ENCODE measurements at places on chromosomes 2 and 18.

DNA sequence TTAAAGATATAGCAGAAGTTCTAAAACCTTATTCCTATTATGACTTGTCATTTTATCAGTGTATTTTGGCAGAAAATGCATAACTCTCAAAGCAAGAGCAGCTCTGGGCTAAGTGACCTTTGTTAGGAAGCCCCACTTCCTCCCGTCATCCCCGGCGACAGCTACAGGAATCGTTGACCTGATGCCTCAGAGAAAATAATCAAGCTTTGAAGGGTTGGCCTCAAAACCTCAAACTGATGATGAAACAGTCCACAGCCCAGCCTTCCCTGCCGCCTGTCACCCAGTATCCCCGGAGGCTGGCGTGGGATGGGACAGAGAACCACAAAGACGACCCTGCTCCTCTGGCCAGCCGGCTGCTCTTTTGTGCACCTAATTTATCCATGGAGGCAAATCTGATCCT lies 65.3 kb downstream of the KCNF1 start:
- no peak overlapping the region for H3K4me3 ChIP-seq
- peaks cover 6% of the 10 kb centered on the region for H3K4me1 ChIP-seq
- no peak for DNase-seq
- no peaks in the 10 kb centered on the region for H3K36me3 ChIP-seq
- peaks cover 46% of the 10 kb centered on the region for H3K27me3 ChIP-seq
- no peak overlapping the region for H3K27ac ChIP-seq

DNA sequence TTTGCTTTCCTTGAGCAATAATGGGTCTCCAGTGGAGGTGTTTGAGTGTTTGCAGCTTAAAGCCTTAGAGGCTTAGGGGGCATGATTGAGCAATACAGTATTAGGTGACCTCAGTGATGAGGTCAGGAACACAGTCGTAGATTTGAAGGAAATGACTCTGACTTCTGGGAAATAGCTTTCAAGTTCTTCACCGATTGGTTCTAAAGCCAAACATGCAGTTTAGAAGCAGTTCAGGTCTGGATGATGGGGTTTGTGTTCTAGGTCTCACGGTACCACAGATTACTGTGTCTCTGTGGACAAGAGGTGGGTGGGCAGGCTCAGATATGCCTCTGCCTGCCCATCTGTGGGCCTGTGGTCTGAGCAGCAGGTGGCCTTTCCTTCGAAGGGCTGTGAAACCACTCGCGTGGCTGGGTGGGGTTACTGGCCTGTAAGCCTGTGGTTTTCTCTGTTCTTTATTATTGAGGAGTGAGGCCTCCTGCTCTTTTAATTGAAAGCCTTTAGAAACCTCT lies 7.8 kb downstream of the MTHFD2 start:
- H3K27ac ChIP-seq: peak overlapping the region; percentile 95
- peak; percentile 12 for DNase-seq
- H3K36me3 ChIP-seq: peaks cover 2% of the 10 kb centered on the region
- H3K4me1 ChIP-seq: peaks cover 24% of the 10 kb centered on the region
- H3K4me3 ChIP-seq: peak overlapping the region; percentile 84

DNA sequence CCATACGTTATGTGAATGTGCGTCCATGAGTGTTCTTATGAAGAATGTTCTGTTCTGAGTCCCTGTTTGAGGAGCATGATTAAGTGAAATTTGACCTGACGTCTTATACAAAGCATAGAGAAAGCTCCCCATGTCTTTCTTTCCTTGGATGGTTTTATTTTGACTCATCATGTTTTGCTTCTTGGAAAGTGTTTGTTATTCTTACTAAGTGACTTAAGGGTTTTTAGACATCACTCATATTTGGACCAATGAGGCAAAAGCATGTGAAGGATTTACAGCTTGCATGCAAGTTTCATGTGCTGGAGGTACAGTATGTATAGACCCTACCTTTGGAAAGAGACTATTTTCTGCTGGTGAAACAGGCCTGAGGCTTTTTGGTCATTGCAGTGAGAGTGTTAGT lies 33.5 kb upstream of the ZEB2 start:
- DNase-seq: no peak
- H3K4me1 ChIP-seq: no peaks in the 10 kb centered on the region
- no peak overlapping the region for H3K27ac ChIP-seq
- H3K36me3 ChIP-seq: no peaks in the 10 kb centered on the region
- no peak overlapping the region for H3K4me3 ChIP-seq

GRCh38 chr2:12597610-12598009 lies 119.1 kb upstream of the TRIB2 start:
- no peak overlapping the region for H3K27ac ChIP-seq
- no peak overlapping the region for H3K4me3 ChIP-seq
- H3K4me1 ChIP-seq: peaks cover 4% of the 10 kb centered on the region

DNA sequence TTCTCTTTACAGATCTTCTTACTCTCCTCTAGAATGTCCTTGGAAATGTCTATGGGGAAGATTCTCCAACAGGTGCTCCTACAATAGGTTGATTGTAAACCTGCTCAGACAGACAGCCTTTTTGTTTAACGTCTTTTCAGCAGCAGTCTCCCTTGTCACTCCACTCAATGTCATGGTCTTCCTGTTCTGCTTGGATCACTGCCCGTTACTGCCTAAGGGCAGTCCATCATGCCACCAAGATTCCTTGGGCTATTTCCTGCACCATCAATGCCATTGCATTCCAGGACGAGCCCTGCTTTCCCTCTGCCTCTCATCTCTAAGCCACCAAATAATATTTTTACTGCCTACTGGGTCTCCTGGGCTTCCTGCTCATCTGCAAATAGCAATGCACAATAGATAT lies 97.4 kb upstream of the GALNT5 start:
- no peak overlapping the region for H3K4me3 ChIP-seq
- H3K36me3 ChIP-seq: no peaks in the 10 kb centered on the region
- no peaks in the 10 kb centered on the region for H3K4me1 ChIP-seq
- peaks cover 5% of the 10 kb centered on the region for H3K27me3 ChIP-seq
- no peak overlapping the region for H3K27ac ChIP-seq
- DNase-seq: no peak

GRCh38 chr2:214839464-214839863 lies 30.0 kb upstream of the BARD1 start:
- no peaks in the 10 kb centered on the region for H3K4me1 ChIP-seq
- no peak overlapping the region for H3K4me3 ChIP-seq
- H3K27me3 ChIP-seq: no peaks in the 10 kb centered on the region
- no peaks in the 10 kb centered on the region for H3K36me3 ChIP-seq
- H3K27ac ChIP-seq: no peak overlapping the region

GRCh38 chr2:25257032-25257552 lies 84.6 kb downstream of the DNMT3A start:
- H3K27ac ChIP-seq: peak overlapping the region; percentile 74
- peaks cover 15% of the 10 kb centered on the region for H3K4me1 ChIP-seq
- H3K27me3 ChIP-seq: no peaks in the 10 kb centered on the region
- no peak for DNase-seq
- H3K36me3 ChIP-seq: peaks cover 11% of the 10 kb centered on the region

GRCh38 chr18:54269893-54270844 lies 852 bp downstream of the POLI start:
- peak overlapping the region; percentile 96 for H3K27ac ChIP-seq
- no peaks in the 10 kb centered on the region for H3K36me3 ChIP-seq
- peak overlapping the region; percentile 94 for H3K4me3 ChIP-seq
- H3K4me1 ChIP-seq: peaks cover 16% of the 10 kb centered on the region
- H3K27me3 ChIP-seq: no peaks in the 10 kb centered on the region

DNA sequence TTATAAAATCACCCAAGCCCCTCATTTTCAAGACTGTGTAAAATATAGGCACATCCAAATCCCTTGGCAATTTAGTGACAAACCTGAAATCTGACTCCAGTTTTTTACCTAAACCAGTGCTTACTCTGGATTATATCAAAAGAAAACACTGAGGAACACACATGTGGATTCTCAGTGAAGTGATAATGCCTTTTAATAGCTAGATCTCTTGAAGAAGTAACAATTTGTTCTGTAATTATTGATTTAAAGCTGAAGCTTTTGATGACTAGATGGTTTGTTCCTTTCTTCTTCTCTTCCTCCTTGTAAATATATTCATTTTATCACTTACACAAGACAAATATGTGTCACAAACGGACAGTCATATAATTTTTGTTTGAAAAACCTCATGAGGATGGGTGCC lies 894.6 kb downstream of the DCC start:
- H3K27ac ChIP-seq: no peak overlapping the region
- no peaks in the 10 kb centered on the region for H3K36me3 ChIP-seq
- no peaks in the 10 kb centered on the region for H3K27me3 ChIP-seq
- no peak overlapping the region for H3K4me3 ChIP-seq
- no peaks in the 10 kb centered on the region for H3K4me1 ChIP-seq
- no peak for DNase-seq

GRCh38 chr2:105849431-105850179 lies 104.9 kb downstream of the NCK2 start:
- H3K36me3 ChIP-seq: peaks cover under 1% of the 10 kb centered on the region
- peak overlapping the region; percentile 81 for H3K27ac ChIP-seq
- H3K27me3 ChIP-seq: no peaks in the 10 kb centered on the region

DNA sequence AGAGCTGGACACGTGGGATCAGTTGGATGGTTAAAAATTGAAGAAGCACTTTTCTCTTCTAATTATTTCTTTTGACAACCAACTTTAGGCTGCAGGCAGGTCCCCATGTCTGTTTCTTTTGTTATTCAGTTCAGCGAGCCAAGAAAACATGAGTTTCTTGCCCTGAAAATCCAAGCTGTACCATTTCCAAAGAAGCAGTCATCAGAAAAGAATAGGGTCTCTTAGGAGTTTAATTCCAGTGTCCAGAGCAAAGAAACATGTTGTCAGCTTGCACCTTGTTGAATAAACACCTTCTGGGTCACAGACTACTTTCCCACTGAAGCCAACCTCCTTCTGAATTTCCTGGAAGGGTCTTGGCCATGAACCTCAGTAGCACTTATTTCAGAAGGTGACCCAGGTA lies 170.5 kb upstream of the COPS8 start:
- H3K4me1 ChIP-seq: no peaks in the 10 kb centered on the region
- H3K27ac ChIP-seq: no peak overlapping the region
- H3K27me3 ChIP-seq: peaks cover 57% of the 10 kb centered on the region
- H3K4me3 ChIP-seq: no peak overlapping the region

DNA sequence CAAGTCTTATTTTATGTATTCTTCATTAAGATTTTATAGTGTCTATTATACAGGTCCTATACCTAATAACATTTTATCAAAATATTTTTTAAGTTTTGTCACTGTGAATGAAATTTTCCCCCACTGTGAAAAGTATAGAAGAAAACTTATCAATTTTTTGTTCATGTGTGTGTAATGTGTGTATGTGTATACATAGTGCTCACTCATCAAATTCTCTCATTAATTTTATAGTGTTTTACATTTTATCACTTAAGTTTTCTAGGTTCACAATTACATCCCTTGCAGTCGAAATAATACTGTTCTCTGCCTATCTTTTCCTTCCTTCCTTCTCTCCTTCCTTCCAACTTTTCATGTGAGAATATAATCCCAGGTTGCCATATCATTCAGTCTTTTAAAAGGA lies 93.2 kb upstream of the FBXO11 start:
- H3K27me3 ChIP-seq: no peaks in the 10 kb centered on the region
- peaks cover 2% of the 10 kb centered on the region for H3K36me3 ChIP-seq
- no peak overlapping the region for H3K4me3 ChIP-seq
- H3K4me1 ChIP-seq: peaks cover 4% of the 10 kb centered on the region
- no peak for DNase-seq

DNA sequence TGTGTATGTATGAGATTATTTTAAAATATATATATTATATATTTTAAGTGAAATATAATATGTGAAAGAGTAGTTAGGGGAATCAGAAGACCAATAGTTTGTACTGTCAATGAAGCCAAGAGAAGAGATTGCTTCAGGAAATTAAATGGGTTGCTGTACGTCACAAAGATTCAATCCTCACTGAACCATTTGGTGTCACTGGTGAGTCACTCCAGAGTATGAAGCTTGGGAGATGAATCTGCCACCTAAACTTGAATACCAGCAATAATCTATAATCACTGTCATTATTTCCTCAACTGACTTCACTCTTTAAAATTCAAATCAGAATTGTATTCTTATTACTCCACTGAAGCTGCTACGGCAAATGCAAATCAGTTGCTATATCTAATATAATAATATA lies 41.9 kb upstream of the SCN9A start:
- no peaks in the 10 kb centered on the region for H3K27me3 ChIP-seq
- H3K27ac ChIP-seq: no peak overlapping the region
- no peaks in the 10 kb centered on the region for H3K36me3 ChIP-seq

GRCh38 chr2:54382601-54383000 lies 73.5 kb upstream of the SPTBN1 start:
- H3K4me1 ChIP-seq: no peaks in the 10 kb centered on the region
- H3K4me3 ChIP-seq: no peak overlapping the region
- peaks cover 9% of the 10 kb centered on the region for H3K27me3 ChIP-seq
- no peak for DNase-seq
- H3K36me3 ChIP-seq: peaks cover 3% of the 10 kb centered on the region

DNA sequence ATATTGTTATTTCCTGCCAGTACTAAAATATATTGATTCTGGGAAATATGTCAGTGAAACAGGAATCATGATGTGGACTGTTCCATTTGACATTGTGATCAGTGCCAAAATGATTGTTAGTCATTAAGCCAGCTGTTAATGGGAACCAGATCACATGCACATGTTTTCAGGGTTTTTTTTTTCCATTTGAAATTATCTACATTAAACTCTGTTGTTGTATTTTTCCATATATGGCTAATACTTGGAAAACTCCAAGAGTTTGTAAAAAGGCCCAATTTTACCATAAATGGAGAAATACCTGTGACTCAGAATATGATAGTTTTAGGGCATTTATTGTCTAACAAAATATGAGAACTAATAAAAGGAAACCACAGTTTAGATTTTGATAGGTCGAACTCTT lies 13.4 kb downstream of the ITGAV start:
- H3K27ac ChIP-seq: peak overlapping the region; percentile 34
- peaks cover 10% of the 10 kb centered on the region for H3K4me1 ChIP-seq

- DNase-seq: no peak
- no peaks in the 10 kb centered on the region for H3K36me3 ChIP-seq
- no peak overlapping the region for H3K27ac ChIP-seq
- H3K4me3 ChIP-seq: no peak overlapping the region
- H3K4me1 ChIP-seq: no peaks in the 10 kb centered on the region
- H3K27me3 ChIP-seq: peaks cover 19% of the 10 kb centered on the region
Observed at GRCh38 chr2:18124116-18124835, 245.8 kb downstream of the KCNS3 start.

DNA sequence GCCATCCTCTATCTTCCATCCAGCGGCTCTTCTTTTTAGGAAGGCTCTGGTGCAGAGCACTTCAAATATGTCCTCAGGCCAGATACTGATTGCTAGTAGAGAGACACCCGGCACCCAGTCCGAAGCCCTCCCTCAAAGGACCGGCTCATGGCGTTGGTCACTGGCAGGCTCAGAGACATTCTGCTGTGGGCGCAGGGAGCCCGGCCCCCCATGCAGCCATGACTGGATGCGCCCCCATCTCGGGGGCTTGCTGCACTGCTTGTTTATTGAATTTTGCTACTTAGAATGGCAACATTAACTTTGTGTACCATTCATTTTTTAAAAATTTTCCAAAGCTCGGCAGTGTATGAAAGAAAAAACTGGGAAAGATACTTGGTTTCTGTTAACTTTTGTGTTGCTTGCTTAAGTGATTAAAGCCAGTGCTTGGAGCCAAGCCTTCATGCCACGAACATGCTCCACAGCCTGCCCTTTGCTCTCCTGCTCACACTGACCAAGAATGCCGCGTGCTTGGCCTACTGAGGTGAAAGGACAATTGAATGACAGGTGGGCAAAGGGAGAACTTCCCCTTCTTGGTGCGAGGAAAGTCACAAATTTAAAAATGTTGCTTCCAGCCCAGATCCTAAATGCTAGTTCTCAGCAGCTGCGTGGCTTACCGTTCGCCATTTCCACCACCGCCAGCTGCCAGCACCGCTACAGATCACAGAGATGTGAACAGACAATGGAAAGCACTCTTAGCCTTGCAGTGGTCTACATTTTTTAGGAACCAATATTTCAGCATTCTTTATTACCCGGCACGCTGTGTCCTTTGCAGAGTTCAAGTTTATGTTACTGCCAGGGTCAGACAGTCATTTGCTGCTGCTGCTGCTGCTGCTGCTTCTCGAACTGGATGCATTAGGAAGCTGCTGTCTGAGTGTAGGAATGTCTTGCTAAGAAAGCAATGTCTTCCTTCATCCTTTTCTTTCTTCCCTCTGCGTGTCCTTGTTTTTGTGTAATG lies 76.7 kb downstream of the FAM210A start:
- no peak for DNase-seq
- no peak overlapping the region for H3K27ac ChIP-seq
- peaks cover 9% of the 10 kb centered on the region for H3K4me1 ChIP-seq

Measured in T-helper 17 cell (primary cell).